Heart left ventricle (tissue), 16 donors: ENCODE measurements at places on chromosomes 16 and 17.

DNA sequence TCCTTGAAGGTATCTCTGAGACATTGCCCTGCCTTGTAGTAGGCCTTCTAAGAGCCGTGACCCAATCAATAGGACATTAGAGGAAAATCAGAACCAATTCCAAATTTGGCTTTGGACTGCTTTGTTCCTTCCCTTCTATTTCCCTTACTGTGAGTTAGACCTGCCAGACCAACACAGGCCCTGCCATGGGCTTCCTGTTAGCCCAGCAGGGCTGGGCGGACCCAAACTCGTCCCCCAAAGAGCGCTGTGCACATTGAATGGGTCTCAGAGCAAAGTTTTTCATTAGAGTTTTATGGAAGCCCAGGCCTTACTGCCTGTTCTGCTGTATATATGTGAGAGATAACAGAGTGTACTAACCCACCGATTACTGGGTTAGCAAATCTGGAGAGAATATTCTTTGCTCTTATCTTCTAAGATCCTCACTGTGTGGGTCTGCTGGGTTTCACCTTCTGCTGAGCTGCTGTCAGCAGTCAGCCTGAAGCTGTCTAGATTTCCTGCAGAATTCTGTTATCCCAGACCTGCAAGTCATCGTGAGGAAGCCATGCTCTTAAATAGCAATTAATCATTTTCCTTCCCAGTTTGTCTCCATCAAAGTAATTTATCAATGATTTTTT lies 5.7 kb downstream of the ARHGAP44 start:
- DNase-seq, result no peak

- DNase-seq, result peak; percentile 81
These were observed 1.2 kb upstream of the P2RX1 start for GRCh38 chr17:3917391-3917931.

DNA sequence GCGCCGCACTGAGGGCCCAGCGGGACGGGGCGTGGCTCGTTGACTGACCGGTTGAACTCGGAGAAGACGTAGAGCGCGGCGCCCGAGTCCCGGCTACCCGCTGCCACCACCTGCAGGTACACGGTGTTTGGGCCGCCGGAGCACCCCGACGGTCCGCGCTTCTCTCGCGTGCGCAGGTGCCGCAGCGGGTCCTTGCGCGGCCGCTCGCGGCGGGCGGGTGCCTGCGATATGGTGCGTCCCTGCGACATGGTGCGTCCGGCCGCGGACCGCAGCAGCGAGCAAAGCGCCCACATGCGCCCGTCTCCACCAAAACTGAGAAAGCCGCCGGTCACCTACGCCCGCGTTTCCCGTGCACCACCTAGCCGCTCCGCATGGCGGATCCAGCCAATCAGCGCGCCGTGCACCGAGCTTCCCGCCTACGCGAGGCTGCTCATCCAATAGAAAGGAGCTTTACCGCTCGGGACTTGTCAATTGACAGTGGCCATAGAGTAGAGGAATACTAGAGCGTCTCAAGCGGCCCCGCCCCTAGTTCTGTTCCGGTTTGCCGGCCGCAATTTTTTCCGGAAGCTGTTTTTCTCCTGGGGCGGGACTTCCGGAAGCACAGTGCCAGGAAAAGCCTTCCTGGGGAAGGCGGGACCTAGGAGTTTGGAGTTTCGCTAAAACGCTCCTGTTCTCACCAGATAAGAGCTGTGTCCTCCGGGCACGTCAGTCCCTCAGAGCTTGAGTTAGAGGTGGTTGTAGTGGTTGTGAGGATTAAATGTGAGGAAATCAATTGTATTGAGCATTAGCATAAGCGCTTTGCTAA lies at the start of gene ELAC2:
ELAC2 (minus strand) TSS at position 373 of the 805 bp plus-strand sequence; CDS start at position 293, 80 bp downstream.
- DNase-seq, result peak; percentile 98

- DNase-seq, result no peak
These were observed 7.8 kb downstream of the TSPOAP1 start for GRCh38 chr17:58320570-58321323.

- peak; percentile 34 for DNase-seq
These were observed 47.3 kb downstream of the RPH3AL start for GRCh38 chr17:305090-305976.

DNA sequence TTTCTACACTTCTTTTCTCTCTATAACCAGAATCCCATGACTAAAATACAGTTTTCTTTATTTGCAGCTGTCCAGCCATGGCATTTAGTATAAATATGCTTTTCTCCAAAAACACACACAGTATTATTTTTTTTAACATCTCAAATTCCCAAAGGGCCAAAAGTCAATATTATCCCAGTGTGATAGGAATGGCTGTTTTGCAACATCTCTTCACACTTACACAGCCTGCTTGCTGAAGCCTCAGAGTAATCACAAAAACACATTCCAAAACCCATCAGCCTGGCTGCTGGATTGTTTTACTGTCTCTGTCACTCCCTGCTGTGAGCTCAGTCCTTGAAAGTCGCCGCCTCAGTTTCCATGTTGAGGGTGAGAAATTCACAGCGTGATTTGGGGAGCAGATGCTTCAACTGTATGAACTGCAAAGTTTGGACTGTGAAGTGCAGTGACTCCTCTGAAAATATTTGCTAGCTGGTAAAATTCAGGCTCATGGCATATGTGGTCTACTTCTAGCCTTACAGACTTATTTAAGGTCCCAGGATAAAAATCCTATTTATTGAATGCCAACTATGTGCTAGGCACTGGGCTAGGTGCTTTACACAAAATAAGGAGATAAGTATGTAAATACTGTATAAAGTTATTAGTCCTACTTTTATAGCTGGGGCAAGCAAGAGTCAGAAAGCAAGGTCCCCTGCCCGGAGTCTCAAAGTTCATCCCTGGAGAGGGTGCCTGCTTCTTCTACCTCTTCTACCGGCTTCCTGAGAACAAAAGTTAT lies 116.5 kb downstream of the SOCS1 start:
- DNase-seq, result no peak

- DNase-seq, result no peak
These were observed 10.4 kb downstream of the KPNB1 start for GRCh38 chr17:47660064-47660492.

DNA sequence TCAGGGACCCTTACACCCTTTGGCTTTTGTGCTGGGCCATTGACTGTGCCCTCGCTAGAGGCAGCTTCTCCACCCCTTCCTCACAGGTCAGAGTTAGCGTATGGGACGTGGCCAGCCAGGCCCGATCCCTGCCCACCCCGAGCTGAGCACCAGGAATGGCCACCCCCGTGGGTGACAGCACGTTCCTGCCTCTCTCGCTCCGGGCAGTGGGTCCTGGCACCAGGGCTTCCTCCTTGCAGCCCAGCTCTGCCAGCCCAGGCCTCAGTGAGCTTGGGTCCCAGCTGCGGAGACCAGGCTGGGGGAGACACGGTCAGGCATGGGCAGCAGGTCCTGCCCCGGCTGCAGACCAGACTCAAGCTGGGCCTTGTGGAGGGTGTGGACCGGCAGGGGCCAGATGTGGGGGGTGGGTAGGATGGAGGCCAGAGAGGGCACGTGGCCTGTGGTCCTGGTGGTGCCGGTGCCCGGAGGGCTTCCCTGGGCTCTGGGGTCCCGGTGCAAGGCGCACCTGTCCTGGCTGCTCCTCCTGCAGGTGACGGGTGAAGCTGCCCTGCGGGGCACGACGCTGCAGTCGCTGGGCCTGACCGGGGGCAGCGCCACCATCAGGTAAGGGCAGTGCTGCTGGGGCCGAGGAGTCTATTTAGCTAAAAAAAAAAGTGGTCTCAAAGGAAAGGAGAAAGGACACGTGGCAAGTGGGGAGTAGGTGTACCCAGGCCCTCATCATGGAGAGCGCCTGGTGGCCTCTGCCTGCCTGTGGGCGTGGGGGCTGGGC lies 18.2 kb downstream of the ASPSCR1 start:
- DNase-seq, result peak; percentile 58

DNA sequence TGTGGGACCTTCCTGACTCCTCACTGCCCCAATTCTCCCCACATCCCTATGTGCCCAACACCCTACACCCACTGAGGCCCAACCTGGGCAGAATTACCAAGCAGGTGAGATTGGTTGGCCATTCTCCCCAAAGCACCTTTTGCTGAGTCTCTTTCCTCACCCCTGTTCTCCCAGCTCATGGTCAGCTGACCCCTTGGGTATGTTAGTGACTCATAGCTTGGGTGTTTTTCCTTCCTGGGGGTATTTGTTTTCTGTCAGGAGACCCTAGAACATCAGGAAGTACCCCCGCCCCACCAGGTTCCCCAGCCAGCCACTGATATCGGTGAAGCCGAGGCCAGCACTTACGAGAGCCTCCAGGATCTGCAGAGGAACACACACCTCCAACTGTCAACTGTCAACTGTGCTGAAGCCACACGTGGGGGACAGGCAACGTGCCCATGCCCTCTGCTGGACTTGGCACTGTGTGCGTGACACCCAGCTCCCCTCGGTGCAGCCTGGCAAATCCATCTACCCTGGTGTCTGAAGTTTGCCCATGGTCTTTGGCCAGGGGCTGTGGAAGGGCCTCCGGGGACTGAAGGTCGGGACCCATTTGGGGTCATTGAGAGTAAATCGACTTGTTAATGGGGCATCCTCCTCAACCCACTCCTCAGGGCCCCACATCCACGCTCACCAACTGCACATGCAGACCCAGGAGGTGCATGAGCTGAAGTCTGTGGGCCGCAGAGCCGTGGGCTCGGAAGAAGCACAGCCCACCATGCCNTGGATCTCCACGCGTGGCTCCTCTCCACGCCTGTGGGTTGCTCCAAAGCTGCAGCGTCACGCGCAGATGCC lies 53.1 kb downstream of the METRNL start:
- peak; percentile 76 for DNase-seq

DNA sequence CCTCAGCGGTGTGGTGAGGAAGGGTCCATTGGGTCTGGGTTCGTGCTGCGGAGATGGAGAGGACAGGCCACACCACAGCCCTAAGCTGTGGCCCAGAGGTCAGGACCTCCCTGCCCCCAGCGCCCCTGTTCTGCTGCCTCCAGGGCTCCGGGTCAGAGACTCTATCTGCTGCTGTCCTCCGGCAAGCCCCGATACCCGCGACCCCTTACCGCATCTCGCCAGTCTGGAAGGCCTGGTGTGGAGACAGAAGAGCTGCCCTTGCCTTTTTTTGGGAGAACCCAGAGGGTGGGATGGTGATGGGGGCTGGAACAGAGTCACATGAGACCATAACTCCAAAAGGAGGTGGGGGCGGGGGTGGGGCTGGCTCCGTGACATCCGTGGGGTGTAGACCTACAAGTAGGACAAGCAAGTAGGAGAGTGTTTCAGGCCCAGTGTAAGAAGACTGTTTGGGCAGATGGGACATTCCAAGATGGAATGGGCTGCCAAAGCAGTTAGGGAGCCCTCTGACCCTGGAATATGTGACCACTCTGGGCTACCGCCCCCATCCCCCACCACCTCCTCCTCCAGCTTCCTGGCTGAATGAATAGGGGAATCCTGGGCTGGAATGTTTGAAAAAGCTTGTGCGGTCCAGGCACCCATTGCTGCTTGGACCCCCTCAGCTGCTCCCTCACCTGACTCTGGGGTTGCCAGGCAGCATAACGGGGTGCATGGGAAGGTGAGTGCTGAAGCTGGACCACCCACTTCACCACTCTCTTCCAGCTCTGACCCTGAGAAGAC lies 1.4 kb downstream of the XYLT2 start:
- no peak for DNase-seq

GRCh38 chr17:14203388-14203787 lies 33.3 kb downstream of the CDRT15 start:
- no peak for DNase-seq

DNA sequence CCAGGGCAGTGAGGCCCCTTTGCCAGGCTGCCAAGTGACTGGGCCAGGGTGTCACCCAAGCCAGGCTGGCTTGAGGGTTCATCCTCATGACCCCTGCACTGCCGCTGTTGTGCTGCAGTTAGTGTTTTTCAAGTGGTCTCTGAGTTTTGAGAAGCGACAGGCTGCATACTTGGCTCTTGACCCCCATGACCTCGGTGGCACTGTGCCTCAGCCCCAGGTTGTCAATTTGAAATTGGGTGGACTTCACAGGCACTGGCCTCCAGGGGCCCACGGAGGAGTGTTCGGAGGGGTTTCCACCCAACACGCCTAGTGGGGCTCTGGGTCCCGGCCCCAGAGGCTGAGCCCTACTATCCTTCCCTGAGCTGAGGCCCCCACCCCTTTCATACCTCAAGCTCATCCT lies 42.7 kb downstream of the DHRS7B start:
- DNase-seq, result no peak

DNA sequence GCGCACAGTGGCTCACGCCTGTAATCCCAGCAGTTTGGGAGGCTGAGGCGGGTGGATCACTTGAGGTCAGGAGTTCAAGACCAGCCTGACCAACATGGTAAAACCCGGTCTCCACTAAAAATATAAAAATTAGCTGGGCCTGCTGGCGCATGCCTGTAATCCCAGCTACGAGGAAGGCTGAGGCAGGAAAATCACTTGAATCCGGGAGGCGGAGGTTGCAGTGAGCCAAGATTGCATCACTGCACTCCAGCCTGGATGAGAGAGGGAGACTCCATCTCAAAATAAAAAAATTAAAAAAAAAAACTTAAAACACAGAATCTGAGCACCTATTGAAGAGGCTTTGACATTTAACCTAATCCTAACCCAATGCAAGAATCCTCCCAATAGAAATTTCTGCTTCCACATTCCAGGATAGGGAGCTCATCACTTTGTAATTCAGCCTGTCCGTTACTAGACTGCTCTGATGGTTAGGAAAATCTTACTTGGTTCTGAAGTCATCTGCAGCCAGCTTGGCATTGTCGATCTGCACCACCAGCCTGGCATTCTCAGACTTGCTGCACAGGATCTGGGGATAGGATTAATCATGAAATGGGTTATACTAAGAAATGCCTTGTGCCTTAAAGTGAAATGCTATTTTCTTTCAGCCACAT lies 2.1 kb downstream of the KRT33B start:
- DNase-seq, result no peak

DNA sequence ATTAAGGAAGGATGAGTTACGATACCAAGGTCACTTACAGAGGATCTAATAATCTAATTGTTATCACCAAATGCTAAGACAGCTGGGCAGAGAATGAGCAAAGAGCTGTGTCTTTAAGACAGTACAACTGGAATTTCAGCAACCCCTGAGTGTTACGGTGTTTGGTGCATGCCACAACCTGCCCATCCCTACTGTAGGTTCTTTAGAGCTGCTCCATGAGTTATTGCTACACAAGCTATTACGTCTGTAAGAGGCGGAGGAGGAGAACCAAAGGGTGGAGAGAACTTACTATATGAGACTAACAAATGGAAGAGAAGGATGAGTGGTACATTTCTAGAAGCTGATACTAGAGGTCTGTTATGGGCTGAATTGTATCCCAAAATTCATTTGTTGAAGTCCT lies 14.2 kb upstream of the C17orf78 start:
- DNase-seq, result no peak

- no peak for DNase-seq
These were observed 79.6 kb upstream of the HS3ST2 start for GRCh38 chr16:22734368-22734767.

GRCh38 chr17:21039839-21040575 lies 2.8 kb downstream of the USP22 start:
- DNase-seq, result no peak

GRCh38 chr16:84486551-84487235 lies 17.8 kb downstream of the MEAK7 start:
- no peak for DNase-seq

- no peak for DNase-seq
These were observed 67.9 kb downstream of the CPPED1 start for GRCh38 chr16:12735805-12736204.
